ENCODE measurements at places on chromosomes 5 and 9.

DNA sequence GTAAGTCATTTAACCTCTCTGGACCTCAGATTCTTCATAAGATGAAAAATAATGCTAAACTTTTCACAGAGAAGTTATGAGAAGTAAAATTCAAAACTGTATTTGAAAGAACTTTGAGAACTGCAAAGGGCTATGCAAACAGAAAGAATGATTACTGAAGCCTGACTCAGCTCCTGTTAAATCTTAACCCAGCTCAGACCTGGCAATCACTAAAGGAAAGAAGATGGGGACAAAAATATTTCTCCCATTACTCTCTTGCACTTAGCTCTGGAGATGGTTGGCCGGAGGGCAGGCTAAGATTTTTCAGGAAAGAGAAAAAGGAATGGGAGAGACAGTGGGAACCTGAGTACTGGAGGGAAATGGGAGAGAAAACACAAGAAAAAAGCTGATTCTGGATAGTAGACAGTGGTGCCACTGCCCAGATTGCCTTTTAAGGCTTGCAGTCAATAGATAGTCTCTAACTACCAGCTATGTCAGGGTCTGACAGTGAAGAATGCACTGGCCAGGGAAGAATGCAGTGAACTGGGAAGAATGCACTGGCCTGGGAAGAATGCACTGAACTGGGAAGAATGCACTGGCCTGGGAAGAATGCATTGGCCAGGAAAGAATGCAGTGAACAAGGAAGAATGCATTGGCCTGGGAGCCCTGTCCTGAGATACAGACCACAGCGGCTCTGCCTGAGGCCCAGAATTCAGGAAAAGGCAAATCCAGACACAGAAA, 25.2 kb upstream of the CEMIP2 start:
- DNase-seq: no peak

- peak; percentile 67 for DNase-seq
Measured at GRCh38 chr5:173866243-173866857, 21.8 kb upstream of the CPEB4 start.

- DNase-seq: no peak
Measured at GRCh38 chr9:97501972-97502221, 431 bp downstream of the TMOD1 start.

DNA sequence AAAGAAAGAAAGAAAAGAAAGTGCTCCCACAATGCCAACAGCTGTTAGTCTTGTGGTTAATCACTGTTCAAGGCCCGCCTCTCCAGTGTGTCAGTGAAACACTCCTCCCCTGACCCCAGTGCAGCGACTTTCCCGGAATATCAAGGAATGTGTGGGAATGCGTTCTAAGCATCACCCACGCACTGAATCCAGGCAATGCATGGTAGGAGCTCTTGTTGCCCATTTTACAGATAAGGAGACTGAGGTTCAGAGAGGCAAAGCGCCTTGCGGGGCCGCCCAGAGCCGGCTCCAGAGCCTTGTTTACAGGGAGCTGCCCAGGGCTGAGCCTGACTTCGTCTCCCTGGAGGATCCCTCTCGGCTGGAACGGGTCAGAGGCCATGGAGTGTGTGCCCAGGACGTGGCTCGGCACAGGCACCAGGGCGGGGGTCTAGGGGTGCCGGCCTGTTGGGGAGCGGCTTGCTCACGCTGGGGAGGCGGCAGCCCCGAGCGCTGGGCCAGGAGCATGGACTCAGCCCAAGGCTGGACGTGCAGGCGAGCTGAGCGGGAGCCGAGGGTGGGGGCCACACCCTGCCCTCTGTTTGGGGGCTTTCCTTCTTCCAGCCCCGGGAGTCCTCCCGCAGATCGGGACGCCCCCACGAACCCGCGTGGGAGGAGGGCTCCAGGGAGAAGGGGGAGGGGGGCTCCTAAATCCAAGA, 823 bp downstream of the ST6GALNAC6 start:
- DNase-seq: peak; percentile 82

GRCh38 chr9:17810728-17811571, 232.1 kb downstream of the SH3GL2 start:
- no peak for DNase-seq

GRCh38 chr9:14485366-14485765, 171.4 kb upstream of the NFIB start:
- DNase-seq: no peak

- no peak for DNase-seq
Measured at GRCh38 chr9:8686516-8686915, 886.9 kb upstream of the DMAC1 start.

- no peak for DNase-seq
Measured at GRCh38 chr5:126400621-126401251, 22.5 kb upstream of the GRAMD2B start.

DNA sequence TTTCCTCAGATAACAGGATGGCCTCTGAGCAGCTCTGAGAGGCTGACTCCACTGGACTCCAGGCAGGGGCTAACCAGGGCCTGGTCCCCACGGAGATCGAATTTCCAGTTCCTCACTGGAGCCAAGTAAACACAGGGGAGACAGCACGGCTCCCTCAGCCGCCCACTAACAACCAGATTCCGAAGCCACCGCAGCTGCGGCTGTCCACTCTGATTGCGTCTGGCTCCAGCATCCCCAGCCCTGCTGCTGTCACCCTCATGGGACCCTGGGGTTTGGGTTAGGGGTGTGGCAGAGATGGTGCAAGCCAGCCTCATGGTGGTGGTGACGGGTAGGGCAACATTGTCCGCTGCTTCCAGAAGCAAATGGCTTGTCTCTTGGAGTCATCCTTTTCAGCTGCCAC, 172.6 kb downstream of the RGS3 start:
- DNase-seq: peak; percentile 2

DNA sequence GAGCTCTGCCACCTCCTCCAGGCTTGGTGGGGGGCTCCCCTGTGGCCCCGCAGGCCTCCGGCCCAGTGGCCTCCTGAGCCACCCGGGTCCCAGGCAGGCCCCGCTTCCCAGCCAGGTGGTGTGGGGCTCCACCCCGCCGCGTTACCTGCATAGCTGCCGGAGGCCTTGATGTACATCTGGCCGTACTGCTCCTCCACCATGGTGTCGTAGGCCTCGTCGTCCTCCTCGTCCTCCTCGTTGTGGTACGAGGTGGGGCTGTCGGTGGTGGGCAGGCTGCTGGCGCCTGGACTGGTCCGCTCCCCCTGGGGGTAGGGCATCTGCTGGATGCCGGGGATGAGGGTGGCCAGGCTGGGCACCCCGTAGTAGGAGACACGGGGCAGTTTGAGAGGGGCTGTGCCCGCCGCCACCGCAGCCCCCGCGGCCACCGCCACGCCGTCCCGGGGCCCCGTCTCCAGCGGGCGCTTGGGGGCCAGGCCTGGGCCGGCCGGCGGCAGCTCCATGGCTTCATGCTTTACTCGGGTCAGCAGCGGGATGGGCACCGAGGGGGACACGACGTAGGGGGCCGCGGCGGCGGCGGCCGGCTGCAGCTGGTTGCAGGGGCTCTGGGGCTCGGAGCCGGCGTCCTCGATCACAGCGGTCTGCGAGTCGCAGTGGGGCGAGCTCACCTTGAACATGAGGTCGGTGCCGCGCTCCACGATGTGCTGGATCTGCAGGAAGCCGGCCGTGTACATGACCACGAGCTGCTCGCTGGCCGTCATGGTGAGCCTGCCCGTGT, 45.4 kb downstream of the NACC2 start:
- no peak for DNase-seq

- DNase-seq: no peak
Measured at GRCh38 chr9:131734165-131734610, 5.7 kb downstream of the RAPGEF1 start.

GRCh38 chr9:77464661-77465060, 183.5 kb downstream of the GNA14 start:
- no peak for DNase-seq

- DNase-seq: no peak
Measured at GRCh38 chr9:127519301-127520166, 68.2 kb downstream of the LRSAM1 start.

DNA sequence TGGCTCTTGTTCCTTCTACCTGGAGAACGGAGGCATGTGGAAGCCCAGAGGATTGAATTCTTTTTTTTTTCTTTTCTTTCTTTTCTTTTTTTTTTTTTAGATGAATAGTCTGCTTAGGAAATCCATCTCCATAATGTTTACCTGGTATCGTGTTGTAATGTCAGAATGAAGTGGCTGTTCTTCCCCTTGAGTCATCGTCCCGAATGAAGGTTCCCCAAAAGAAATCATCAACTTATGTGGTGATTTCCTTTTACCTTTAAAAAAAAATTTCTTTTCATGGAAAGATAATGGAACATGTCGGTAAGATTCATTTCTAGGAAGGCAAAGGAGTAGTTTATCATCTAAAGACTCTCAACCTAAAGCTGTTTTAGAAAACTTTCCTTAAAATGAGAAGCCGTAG, 59.7 kb downstream of the DOCK8 start:
- DNase-seq: no peak

DNA sequence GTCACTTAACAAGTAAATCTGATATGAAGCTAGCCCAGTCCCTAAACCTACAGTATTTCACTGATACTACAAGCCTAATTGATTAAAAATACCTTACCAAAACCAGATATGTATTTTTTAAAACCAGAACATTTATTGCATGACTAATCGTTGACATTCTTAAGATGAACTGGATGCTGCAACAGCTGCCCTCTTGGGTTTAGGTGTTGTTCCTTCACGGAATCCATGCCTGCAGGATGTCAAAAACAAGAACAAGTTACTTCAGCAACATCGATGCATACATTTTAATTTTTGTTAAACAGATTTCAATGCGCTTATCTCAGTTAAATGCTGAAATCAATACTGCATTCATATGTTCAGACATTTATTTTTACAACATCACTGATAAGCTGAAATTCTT, 2.7 kb downstream of the RPL37 start:
- DNase-seq: no peak

GRCh38 chr9:136944212-136944518, 373 bp downstream of the FBXW5 start:
- no peak for DNase-seq

DNA sequence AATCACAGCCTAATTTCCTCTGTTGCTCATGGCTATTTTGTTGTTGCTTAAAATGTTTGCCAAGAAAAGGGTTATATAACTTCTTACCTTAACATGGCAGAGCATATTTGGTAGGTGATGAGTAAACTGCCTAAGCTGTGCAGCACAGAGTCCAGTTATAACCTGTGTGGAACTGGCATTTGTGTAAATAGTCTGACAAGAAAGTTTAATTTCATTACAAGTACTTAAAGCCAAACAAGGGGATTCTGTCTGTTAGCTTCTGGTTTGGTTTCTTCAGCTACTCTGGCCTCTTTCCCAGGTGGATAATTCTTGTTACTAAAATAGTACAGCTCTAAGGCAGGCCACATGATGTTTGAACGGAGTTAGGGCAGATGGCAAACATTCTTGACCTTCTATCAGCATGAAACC, 72.2 kb downstream of the PTCD2 start:
- no peak for DNase-seq

DNA sequence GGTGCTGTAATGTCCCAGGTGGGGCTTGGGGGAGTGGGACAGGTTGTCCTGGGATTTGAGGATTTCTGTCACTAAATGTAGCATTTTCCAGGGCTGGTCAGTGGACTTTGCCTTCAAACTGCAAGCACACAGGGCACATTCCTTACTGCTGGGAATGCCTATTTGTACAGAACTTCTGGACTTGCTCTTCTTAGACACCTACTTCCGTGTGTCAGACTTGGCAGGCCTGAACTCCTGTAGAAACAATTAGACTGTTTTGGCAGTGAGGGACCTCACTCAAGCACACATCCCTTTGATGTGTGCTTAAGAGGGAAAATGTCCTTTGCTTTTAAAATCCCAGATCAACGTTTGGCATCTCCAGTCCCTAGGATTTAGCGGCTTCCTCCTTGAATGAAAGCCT, 192.2 kb downstream of the PAPPA start:
- no peak for DNase-seq

DNA sequence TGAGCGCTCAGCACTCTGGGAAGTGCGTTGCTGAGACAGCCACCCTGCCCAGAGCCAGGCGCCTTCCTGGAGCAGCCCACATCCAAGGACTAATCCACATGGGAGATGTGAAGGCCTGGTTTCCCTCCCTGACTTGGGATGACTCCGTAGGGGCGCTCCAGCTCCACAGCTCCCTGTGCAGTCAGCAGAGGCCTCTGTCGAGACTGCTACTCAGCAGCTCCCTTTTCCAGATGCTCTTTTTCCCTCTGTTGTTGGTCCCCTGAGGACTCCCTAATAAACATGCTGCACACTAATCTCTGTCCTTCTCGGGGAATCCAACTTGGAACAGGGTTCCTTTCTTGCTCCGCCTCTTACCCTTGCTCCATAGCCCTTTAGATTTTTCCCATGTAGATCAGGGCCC, 237.3 kb downstream of the ZSWIM6 start:
- no peak for DNase-seq

DNA sequence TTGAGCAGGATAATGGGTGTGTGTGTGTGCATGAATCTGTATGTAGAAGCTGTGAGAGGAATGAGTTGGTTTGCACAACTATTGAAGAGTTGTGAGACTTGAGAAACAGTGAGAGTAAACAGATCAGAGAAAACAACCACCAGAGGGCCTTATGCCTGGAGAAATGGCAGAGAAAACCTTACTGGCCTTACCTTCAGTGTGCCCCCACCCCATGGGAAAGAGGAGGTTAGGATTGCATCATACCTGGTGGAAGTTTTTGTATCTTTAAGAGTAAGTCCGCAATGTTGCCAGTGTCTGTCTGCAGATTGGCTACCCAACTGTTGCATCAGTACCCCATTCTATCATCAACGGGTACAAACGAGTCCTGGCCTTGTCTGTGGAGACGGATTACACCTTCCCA, 1909.4 kb upstream of the WWC1 start:
- DNase-seq: no peak

- DNase-seq: no peak
Measured at GRCh38 chr5:98110791-98111190, 662.7 kb upstream of the RGMB start.

DNA sequence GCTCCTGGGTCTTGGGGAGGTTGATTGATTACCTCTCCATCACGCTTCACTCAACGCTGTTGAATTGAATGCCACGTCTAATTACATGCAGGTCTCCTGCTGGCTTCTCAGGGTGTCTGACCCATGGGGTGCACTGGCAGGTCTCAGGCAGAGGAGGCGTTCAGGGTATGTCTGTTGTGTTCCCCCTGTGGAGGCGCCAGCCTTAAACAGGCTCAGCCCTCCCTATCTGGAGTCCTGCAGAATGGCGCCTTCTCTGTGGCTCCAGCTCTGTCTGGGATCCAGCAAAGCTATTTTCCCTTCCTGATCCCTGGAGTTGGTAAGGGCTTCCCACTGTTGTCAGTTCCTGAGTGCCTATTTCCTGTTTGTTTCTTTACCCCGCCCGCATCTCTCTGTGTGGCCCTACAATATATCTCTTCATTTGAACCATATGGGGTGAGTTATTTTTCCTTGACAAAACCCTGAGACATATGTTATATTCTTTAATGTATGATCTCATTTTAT, 150.0 kb downstream of the NTRK2 start:
- DNase-seq: no peak

- DNase-seq: no peak
Measured at GRCh38 chr9:70472268-70473249, 58.1 kb upstream of the KLF9 start.
